ENCODE measurements at places on chromosomes 7 and 10. TPM values are rescaled to one million over a fixed set of nuclear protein-coding genes. Genes with fewer than 3 reads are reported as not detected.

Gene UTF1
- total RNA-seq, result 0.21 TPM

Gene ATG9B
- total RNA-seq, result 10.1 TPM

Gene TMEM184A
- total RNA-seq, result not detected

Gene CRYGN
- 0.35 TPM for total RNA-seq

Gene ENKUR
- total RNA-seq, result not detected

Gene VOPP1
- 91.1 TPM for total RNA-seq

Gene ZNF425
- 3.6 TPM for total RNA-seq

Gene RSU1
- 49.1 TPM for total RNA-seq

DNA sequence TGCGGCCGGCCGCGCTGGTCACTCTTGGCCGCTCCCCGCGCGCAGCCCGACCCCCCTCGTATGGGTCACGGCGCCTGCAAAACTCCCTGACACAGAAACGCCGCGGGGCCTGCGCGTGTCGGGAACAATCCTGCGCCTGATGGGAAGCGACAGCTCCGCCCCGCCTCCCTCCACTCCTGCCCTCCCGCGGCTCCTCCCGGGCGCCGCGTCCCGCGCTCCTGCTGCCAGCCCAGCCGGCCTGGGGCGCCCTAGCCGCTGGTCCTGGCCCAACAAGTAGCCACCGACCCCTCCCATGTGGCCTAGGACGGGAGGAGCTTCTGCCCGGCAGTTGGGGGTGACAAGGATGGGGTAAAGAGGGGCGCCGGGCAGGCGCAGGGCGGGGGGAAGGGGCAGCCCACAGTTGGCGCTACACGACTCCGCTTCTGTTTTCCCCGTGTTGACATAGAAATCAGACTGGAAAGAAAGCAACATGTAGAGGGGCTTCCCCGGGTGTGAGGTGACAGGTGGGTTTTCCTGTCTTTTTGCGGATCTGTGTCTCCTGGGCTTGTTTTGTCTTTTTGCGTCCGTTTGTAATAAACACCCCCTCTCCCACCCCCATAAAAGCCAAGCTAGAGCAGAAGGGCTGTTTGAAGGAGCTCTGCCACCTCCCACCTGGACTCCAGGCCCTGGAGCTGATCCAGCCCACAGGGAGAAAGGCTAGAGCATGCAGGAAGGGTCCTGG is 35.1 kb upstream of the PAX2 start:
- DNase-seq, result no peak

GRCh38 chr7:39084349-39084748 is 106.6 kb downstream of the POU6F2 start:
- DNase-seq, result no peak

- no peak for DNase-seq
Measured at GRCh38 chr7:149735779-149736477, 37.5 kb downstream of the ZNF467 start.

DNA sequence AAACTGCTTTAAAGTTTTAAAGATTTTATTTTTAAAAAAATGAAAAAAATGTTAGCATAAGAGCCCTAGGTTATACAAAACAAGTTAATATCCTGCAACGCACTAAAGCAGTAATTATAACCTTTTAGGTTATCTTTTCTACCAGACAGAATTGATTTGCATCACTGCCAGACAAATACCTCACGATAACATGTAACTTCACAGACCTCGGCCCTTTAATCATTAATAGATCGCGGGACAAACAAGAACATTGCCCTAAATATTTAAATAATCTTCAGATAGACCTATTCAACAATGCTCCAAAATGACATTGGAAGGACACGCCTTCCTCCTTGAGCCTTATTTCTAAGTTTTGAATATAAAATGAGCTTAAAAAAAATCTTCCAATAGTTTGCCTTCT is 23.8 kb upstream of the C7orf33 start:
- no peak for DNase-seq

DNA sequence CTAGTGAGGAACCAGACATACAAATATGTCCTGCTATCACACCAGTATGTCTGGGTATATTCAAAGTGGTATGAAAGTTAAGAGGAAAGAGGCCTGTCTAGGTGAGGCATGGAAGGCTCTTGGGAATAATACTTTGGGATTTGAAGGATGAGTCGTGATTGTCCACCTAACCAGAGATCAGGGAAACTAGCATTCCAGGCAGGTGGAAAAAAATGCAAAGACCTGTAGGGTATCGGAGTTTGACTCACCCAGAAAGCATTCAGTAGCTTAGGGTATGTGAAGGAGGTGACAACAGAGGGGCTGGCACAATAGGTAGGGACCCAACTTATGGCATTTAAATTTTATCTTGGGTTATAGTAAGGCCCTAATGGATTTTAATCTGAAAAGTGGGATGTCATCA is 950 bp upstream of the GCC1 start:
- DNase-seq, result no peak

- no peak for DNase-seq
Measured at GRCh38 chr10:59724098-59724938, 14.7 kb upstream of the SLC16A9 start.

GRCh38 chr10:113047605-113047962 is 97.5 kb downstream of the TCF7L2 start:
- no peak for DNase-seq

- DNase-seq, result no peak
Measured at GRCh38 chr7:75637854-75638593, 100.7 kb downstream of the HIP1 start.

GRCh38 chr10:94666391-94667102 is 17.0 kb upstream of the CYP2C18 start:
- no peak for DNase-seq

DNA sequence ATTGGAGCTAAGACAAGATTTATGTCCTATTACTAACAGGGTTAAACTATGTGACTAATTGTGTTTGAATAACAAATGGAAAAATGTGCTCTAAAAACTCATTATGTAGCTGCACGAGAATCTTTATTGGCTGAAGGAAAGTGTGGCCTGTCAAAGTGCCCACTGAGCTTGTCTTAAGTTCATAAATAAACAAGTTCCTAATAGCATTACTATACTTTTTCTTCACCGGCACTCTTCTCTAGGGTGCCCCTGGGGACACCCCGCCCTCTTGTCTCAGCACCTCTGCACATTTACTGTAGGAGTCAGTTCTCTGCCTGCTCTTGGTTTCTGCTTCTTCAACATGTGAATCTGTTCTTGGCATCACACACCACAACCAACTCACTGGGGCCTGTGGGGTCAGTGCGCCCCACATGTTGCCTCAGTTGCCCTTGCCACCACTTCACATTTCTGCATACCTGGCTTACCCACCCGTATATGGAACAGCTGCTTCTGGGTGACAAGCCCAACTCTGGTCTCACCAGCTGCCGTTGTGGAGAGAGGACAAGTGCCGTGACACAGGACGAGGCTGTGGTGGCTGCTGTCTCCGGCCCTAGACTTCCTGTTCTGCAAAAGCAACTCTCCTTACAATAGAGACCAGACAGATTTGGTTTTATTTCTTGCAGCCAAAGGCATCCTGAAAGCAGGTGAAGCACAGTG is 96.3 kb upstream of the DDC start:
- DNase-seq, result no peak

- no peak for DNase-seq
Measured at GRCh38 chr10:132833421-132834111, 47.6 kb upstream of the NKX6-2 start.

DNA sequence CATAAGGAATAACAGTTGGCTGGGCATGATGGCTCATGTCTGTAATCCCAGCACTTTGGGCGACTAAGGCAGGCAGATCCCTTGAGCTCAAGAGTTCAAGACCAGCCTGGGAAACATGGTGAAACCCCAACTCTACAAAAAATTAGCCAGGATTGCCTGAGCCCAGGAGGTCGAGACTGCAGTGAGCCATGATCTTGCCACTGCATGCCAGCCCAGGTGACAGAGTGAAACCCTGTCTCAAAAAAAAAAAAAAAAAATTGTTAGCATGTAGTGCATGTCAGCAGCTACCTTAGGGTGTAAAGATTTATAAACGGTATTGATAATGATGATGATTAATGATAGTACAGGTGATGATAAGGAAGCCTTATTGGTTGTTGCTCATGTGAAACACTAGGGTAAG is 331.2 kb upstream of the FZD1 start:
- DNase-seq, result no peak

GRCh38 chr7:25835197-25835596 is 316.8 kb upstream of the NFE2L3 start:
- DNase-seq, result no peak
